Hair follicular keratinocyte (primary cell): ENCODE measurements at places on chromosomes 13 and 19. TPM values are rescaled to one million over a fixed set of nuclear protein-coding genes. Genes with fewer than 3 reads are reported as not detected.

The MICOS13 gene
- total RNA-seq = 52.2 and 59.2 TPM in 2 replicates

The LDLR gene
- total RNA-seq = 255 and 361 TPM in 2 replicates

The ZNF132 gene
- 1.6 and 2.2 TPM in 2 replicates for total RNA-seq

The SPACA6 gene
- 5.8 and 6.0 TPM in 2 replicates for total RNA-seq

The ASPDH gene
- not detected in 2 replicates for total RNA-seq

The NFIX gene
- 16.7 and 18.9 TPM in 2 replicates for total RNA-seq

The IL4I1 gene
- total RNA-seq = not detected in 2 replicates

The LIM2 gene
- total RNA-seq = not detected in 2 replicates

The JUND gene
- total RNA-seq = 108 and 149 TPM in 2 replicates

The ZNF235 gene
- total RNA-seq = 1.6 and 2.5 TPM in 2 replicates

The MYO9B gene
- total RNA-seq = 33.0 and 33.1 TPM in 2 replicates

The VAV1 gene
- 0.08 and 5.6 TPM in 2 replicates for total RNA-seq

The SBK3 gene
- not detected in 2 replicates for total RNA-seq

The STAP2 gene
- total RNA-seq = 52.9 and 103 TPM in 2 replicates

The FOXO1 gene
- 3.4 and 5.4 TPM in 2 replicates for total RNA-seq

The PRR36 gene
- total RNA-seq = not detected in 2 replicates

The EDNRB gene
- total RNA-seq = not detected in 2 replicates

The CYP2B6 gene
- total RNA-seq = not detected in 2 replicates

The ZNF497 gene
- 0.86 and 1.3 TPM in 2 replicates for total RNA-seq

The FCAR gene
- total RNA-seq = not detected in 2 replicates

The ZNF568 gene
- 3.3 and 3.4 TPM in 2 replicates for total RNA-seq

The TUBA3C gene
- not detected in 2 replicates for total RNA-seq

The PCSK4 gene
- total RNA-seq = 1.0 and 1.1 TPM in 2 replicates

The ATCAY gene
- not detected in 2 replicates for total RNA-seq

The GIPC3 gene
- total RNA-seq = not detected in 2 replicates

The KIR3DL2 gene
- not detected in 2 replicates for total RNA-seq

The SOHLH2 gene
- 0.31 TPM in 1 of 2 replicates, not detected in the other for total RNA-seq

The FAM124A gene
- not detected in 2 replicates for total RNA-seq

The ALOX5AP gene
- 1.1 and 6.3 TPM in 2 replicates for total RNA-seq

The KLK4 gene
- total RNA-seq = not detected in 2 replicates

The PRR22 gene
- total RNA-seq = 0.16 and 2.1 TPM in 2 replicates

The KIR3DL1 gene
- not detected in 2 replicates for total RNA-seq
